ENCODE measurements at places on chromosomes 1 and 21. TPM values are rescaled to one million over a fixed set of nuclear protein-coding genes. Genes with fewer than 3 reads are reported as not detected.

GRCh38 chr1:33130297-33130696 lies 49.3 kb downstream of the AZIN2 start:
- DNase-seq = no peak

- DNase-seq = no peak
Measured at GRCh38 chr1:8266436-8267165, 51.3 kb upstream of the SLC45A1 start.

DNA sequence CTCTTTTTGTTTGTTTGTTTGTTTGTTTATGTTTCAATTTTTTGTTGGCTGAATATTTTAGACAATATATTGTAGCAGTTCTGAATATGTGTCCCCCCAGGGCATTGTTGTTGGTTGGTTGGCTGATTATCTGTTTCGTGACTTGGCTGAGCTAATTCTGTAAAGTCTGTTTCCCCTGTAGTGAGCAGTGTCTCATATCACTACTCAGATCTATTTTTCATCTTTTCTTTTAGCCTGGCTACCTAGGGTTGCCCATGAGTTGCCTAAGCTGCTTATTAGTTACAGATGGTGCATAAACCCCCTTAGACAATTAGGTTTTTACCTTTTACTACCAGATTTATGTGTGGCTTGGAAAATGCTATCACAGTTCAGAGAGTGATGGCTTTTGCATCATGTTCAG lies 32.3 kb downstream of the CFAP57 start:
- DNase-seq = no peak

SV2A gene
- polyA plus RNA-seq = 6.6 TPM

KAZN gene
- 29.0 TPM for polyA plus RNA-seq

DNA sequence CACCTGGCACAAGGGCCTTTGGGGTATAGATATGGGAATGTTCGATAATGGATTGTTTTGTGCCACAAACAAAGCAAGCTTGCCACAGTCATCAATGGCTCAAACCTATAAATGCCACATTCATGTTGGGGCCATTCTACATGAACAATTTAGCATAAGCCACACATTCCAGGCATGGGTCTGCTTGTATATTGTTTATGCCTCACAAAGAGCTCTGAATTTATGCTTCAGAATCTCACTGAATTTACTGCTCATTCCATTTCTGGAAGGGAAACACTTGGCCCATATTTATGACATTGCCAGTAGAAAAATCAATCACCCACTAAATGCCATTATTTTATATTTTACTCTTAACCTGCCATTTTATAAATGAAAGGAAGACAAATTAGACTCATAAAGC lies 6.4 kb downstream of the PCP4 start:
- no peak for DNase-seq

DNA sequence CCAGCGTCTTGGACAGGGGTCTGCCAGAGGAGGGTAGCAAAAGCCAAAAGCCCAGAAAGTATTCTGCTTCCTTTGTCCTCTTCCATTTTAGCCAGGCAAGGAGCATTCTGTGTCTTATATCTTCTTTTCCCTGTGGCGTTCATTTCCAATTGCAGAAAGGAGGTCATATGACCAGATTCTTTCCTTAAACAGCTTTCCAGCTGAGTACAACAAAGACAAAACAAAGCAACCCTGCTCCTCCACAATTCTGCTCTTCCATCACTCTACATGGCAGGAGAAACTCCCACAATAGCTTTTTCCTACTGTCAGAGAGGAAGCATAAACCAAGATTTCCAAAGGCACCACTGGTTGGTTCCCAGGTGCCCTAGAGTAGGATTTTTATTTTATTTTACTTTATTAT lies 19.7 kb downstream of the ENSA start:
- DNase-seq = no peak

GJA8 gene
- not detected for polyA plus RNA-seq

NFYC gene
- polyA plus RNA-seq = 84.1 TPM

KRTAP21-2 gene
- not detected for polyA plus RNA-seq

TSPAN2 gene
- polyA plus RNA-seq = 8.4 TPM

GRCh38 chr1:44640200-44640853 lies 34.0 kb downstream of the TMEM53 start:
- DNase-seq = no peak

DNA sequence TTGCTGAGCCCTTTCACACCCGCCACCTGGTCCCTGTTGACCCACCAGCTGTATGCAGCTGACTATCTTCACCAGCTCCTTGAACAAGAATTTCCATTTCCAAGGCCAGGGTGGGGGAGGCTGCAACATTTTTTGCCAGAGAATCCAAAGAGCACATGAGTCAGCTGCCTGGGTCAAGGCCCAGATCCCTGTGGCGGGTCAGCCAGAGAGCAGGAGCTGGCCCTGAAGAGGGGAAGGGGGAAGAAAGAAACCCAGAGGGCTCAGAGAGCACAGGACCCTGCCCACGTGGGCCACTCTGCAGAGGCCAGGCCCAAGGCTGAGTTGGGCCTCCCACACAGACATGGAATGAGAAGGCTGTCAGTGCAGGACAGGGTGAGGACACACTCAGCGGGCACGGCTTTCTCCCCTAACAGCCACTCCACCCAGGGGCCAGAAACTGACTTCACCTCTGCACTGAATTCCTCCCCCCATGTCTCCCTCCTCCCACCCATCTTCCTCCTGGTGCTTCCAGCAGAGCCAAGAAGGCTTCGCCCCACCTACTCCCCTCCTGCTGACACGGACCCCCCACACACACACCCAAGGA lies 28.9 kb downstream of the S100A6 start:
- peak; percentile 88 for DNase-seq

REN gene
- not detected for polyA plus RNA-seq

MEGF6 gene
- 53.5 TPM for polyA plus RNA-seq

DNA sequence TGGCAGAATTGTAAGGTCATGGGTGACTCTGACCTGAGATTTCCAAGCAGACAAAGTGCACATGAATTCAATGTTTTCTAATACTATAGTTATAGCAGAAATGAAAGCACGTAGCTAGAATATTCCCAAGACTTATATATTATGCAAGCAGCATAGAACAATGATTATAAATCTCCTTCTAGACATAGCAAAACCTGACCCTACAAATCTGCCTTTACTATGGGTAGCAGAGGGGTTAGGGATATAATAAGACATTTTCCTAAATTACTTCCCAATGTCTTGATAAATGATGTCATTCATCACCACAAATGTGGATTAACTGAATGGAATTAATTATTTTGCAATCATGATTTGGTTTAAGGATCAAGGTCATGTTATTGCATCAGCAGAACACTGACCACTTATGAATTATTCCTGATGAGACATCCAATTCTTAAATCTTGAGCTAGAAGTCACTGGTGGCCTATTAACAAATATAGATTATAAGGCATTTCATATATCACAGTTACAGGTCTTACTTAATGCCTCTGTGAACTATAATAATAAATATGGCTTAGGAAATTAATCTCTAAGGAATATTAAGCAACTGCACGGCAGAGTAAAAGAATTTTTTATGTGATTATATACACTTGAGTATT lies 776.6 kb downstream of the AMY1C start:
- DNase-seq = no peak

KRTAP10-7 gene
- polyA plus RNA-seq = not detected

DNA sequence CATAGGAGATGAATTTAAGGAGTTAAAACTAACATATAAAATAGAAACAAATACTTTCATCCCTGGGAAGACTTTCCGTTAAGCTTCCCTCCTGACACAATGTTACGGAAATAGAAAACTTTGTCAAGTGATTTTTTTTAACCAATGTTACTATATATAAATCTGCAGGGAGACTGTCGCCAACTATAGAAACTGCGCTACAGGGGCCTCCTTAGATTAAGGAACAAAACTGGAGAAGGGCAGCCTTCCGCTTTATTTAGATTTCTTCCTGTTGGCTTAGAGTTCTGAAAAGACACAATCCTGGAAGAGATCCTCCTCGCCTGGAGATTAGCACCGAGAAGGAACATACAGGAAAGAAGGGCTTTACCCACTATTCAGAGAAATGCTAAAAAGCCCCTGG lies 1.5 kb downstream of the MGST3 start:
- DNase-seq = no peak

- no peak for DNase-seq
Measured at GRCh38 chr1:218755128-218755527, 410.0 kb downstream of the TGFB2 start.

DNA sequence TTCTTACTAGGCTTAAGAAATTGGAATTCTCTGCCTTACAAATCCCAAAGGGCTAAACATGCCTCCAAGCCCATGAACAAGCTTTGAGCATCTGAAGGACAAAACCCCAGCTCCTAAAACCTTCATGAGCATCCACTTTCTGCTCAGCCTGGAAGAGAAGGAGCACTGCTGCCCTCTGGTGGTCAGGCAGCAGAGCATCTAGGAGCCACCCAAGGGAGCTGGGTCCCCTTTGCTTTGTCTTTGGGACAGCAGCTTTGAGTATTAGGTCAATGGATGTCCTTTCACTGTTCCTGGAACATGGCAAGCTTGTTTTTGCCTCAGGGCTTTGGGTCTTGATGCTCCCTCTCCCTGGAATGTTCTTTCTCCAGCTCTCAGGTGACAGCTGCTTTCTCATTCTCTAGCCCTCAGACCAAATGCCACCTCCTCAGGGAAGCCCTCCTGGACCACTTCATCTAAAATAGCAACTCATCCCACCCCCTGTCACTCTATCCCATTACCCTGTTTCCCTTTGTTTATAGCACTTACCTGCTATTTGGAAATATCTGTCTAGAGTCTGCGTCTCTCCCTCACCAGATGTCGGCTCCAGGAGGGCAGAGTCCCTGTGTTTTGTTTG lies 25.7 kb downstream of the RAB7B start:
- DNase-seq = peak; percentile 67

DENND2C gene
- polyA plus RNA-seq = 4.6 TPM

GRCh38 chr1:26913389-26913753 lies 404 bp downstream of the NR0B2 start:
- no peak for DNase-seq

DNA sequence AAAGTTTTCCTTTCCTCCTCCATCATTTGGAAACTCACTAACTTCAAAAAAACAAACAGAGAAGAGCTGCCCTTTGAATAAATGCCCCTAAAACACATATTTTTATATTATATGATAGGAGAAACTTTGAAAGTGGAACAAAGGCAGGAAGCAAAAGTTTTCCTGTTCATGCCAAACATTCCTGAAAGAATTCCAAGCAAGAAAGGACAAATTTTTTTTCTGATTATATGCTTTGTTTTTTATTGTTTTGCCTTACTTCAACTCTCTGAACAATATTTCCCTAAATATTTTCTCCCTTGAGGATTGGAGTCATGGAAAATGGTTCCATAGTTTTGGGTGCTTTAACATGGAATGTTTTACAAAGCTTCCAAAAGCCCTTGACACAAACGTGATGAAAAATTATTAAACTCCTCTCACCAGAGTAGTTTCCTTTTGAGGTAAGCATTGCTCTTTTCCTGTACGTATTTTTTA lies 638.5 kb upstream of the CAMK1G start:
- DNase-seq = no peak

DNA sequence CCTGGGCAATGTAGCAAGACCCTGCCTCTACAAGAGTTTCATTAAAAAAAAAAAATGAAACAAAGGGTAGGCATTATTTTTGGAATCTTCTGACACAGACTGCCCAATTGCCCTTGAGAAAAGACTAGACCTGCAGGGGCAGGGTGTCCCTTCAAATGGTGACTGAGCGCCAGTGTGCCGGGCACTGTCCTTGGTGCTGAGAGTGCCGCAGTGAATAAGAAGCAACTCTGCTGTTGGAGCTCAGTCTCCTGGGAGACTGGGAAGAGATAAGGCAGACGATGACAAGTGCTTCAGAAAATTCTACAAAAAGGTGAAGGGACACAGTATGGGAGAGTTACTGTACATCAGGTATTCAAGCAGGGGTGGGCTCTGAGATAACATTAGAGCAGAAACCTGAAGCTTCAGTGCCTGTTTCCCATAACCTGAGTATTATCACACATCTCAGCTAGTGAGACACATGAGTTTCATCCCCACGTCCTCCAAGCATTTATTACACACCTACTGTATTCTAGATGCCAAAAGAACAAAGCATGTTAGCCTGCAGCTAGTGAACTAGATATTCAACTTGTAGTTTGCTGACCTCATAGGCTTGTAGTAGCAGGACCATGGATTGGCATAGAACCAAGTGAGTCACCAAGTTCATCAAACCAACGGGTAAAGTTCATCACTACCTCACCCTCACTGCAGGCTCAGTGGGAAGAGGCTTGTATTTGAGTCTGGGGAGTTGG lies 18.4 kb upstream of the RPL11 start:
- DNase-seq = peak; percentile 15

GRCh38 chr1:70809069-70809468 lies 238.5 kb downstream of the PTGER3 start:
- DNase-seq = no peak

XCL2 gene
- polyA plus RNA-seq = 1.3 TPM

DNA sequence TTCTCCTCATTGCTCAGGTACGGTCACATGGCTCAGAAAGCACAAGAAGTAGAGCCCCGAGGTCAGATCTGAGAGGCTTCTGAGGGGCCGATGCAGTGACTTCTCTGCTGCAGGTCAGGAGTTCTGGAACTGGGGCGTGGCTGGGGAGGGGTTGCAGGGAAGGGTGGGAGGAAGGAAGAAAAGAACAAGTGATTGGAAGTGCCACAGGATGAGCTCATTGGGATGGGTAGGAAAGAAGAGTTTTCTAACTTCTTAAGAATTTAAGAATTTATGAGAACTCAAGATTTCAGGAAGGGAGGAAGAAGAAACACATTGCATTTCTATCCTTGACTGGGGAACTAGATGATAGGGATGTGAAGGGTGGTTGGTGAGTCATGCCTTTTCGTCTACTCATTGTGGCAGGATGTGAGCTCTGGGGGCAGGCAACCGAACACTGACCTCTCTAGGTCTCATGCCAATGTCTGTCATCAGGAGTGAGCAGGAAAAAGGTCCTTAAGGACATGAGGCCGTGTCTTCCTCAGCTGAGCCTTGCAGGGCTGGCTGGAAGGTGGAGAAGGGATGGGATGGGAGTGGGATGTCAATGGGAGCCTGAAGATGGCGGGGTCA lies 497 bp downstream of the FCRLB start:
- no peak for DNase-seq

DNA sequence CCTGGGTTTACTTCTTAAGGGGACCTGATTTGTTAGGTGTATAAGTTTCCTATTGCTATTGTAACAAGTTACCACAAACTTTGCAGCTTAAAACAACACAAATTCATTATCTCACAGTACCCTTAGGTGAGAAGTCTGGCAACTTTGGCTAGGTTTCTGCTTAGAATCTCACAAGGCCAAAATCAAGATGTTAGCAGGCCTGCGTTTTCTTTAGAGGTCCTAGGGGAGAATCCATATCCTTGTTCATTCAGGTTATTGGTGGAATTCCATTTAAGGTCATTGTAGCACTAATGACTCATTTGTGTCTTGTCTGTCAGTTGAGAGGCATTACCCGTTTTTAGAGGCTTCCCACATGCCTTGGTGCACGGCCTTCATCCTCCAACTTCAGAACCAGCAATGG lies 8.2 kb upstream of the SH2D1B start:
- no peak for DNase-seq

GRCh38 chr1:53715478-53715877 lies 23.5 kb downstream of the GLIS1 start:
- DNase-seq = no peak

GRCh38 chr1:226064816-226065248 lies 2.3 kb downstream of the H3-3A start:
- DNase-seq = no peak

GRCh38 chr1:31839662-31840343 lies 24.0 kb upstream of the SPOCD1 start:
- DNase-seq = no peak

- DNase-seq = no peak
Measured at GRCh38 chr1:202585590-202585933, 124.7 kb downstream of the SYT2 start.
